ENCODE measurements at places on chromosomes 16 and 17.

GRCh38 chr17:48747445-48748363, 19.2 kb upstream of the HOXB13 start:
- DNase-seq = no peak

DNA sequence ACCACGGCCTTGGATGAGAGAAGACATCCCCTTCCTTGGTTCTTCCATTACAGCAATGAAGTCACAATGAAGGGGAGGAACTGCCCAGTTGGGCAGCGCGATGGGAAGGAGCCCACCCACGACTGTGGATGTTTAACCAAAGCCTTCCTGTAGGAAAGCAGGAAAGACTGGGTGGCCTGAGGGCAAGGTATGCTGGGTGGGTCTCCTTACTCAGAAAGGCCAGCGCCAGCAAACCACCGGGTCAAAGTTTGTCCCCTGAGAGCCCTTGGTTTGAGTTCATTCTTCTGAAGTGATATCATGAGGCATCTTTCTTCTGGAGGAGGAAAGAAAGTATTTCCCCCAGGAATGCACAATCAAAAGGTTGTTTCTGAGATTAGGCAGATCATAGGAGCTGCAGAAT, 105.2 kb downstream of the C16orf95 start:
- no peak for DNase-seq

GRCh38 chr17:60604686-60605334, 4.8 kb downstream of the PPM1D start:
- no peak for DNase-seq

DNA sequence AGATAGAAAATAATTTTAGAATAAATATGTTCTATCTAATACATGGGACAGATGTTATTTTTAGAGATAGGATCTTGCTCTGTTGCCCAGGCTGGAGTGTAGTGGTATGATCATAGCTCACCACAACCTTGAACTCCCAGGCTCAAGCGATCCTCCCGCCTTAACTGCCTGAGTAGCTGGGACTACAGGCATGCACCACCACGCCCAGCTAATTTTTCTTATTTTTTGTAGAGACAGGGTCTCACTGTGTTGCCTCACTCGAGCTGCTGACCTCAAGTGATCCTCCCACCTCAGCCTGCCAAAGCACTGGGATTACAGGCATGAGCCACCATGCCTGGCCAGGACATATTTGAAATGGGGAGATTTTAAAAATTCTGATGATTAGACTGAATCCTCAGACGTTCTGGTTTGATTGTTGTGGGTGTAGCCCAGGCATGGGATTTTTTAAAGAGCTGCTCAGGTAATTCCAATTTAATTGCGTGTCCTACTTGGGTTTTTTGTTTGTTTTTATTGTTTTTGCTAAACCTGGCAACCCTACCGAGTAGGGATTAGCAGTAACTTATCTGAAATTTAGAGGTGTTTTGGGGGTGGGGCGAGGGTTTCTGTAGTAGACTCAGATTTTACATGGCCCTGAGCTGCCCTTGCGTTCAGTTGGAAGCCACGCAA, 142.9 kb downstream of the RAB11FIP4 start:
- no peak for DNase-seq

DNA sequence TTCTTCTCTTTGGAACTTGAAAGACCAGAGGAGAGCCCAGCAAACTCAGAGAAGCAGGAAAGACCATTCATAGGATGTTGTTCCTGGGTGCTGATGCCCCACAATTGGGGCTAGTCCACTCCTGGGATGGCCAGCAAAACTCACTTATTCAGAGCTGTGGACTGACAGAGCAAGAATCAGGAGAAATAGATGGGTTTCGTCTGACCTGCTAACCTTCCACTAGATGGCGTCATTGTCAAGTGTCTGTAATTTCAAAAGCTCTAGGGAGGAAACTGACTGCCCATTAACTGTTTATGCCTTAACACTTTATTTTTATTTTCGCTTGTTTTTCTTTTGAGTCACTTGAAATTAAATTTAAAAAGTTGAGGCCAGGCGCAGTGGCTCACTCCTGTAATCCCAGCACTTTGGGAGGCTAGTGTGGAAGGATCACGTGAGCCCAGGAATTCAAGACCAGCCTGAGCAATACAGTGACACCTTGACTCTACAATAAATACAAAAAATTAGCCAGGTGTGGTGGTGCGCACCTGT, 28.7 kb upstream of the MILR1 start:
- no peak for DNase-seq

GRCh38 chr16:48232493-48233040, 11.5 kb upstream of the LONP2 start:
- no peak for DNase-seq
